ENCODE measurements at places on chromosomes 7 and 10.
A peak's percentile ranks its signal among the peaks of the same experiment; 100 is the strongest.

- no peak for DNase-seq
Observed at GRCh38 chr10:56142092-56142728, 218.8 kb downstream of the ZWINT start.

GRCh38 chr7:81725812-81726127 is 44.1 kb downstream of the HGF start:
- DNase-seq: no peak

DNA sequence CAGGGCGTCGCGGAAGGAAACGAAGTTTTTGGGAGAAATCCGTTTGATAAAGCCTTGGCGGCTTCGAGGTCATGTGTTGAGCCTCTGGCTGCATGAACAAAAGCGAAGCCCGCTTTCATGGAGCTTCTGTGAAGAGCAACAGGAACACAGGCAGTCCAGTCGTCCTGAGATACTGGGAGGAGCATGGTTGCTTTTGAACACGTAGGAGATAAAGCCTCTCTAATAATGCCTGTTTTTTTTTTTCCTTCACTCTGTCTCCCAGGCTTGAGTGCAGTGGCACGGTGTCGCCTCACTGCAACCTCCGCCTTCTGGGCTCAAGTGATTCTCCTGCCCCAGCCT is 473 bp upstream of the ZNF32 start:
- DNase-seq: no peak

GRCh38 chr10:81885491-81885890 is 10.5 kb downstream of the NRG3 start:
- DNase-seq: no peak

DNA sequence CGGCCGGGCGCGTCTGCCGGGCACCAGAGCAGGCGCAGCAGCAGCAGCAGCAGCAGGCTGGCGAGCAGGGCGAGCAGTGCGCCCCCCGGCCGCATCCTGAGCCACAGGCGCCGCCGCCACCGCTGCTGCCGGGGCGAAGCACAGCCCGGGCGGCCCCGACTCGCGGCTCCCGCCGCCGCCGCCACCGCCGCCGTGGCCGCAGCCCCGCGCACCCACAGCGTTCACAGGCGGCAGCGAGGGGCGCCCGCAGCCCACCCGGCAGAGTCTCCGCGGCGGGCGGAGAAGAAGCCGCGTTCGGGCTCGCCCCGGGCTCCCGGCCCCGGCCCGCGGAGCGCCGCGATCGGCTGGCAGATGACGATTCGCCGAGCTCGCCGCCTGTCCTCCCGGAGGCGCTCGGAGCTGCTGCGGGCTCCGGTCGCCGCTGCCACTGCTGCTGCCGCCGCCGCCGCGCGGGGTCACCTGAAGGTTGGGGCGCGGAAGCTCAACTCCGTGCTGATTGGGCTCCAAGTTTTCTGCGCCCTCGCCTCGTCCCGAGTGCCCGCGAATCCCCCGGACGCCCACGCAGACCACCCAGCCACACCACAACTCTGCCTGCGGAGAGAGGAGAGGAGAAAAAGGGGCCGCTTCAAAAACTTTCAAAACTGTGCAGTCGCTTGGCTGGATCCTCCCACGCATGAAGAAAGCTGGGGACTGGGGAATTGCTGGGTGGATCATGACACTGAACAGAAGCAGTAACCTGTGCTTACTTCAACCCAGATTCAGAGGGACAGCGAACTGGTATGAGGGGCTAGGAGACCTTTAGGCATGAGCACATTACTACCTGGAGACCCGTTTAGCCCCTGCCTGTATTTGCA is at the start of gene ST8SIA6:
Gene ST8SIA6 (minus strand): TSS at position 435 of the 854 bp plus-strand sequence. CDS start 340 bp downstream, at position 95.
- DNase-seq: peak; percentile 22

DNA sequence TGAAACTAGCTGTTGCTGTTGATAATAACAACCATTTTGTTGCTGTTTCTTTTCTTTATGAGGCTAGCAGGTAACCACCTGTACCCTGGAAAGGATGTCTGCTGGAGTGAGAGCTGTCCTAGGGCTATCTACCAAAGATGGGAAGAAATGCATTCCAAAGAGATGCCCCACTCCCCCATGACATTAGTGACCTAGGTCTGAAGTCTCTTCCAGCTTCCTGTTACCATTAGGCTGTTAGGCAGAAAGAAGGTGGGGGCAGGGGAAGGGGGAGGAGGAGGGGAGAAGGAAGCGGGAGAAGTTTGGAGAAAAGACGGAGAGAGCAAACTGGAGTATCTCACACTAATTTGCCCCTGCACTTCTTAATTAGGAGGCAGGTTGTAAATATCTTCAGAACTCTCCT is 118.5 kb downstream of the ABLIM1 start:
- no peak for DNase-seq

Measured in stimulated activated CD4-positive, alpha-beta T cell treated with anti-CD3 and anti-CD28 coated beads, Interleukin-15, amount 100 ng/mL, for 48 hours (primary cell).